ENCODE measurements at places on chromosomes 12 and 14.

GRCh38 chr12:6432991-6433390 is 11.8 kb upstream of the CD27 start:
- DNase-seq: no peak

GRCh38 chr12:15218794-15219193 is 2.4 kb downstream of the RERG start:
- DNase-seq: no peak

DNA sequence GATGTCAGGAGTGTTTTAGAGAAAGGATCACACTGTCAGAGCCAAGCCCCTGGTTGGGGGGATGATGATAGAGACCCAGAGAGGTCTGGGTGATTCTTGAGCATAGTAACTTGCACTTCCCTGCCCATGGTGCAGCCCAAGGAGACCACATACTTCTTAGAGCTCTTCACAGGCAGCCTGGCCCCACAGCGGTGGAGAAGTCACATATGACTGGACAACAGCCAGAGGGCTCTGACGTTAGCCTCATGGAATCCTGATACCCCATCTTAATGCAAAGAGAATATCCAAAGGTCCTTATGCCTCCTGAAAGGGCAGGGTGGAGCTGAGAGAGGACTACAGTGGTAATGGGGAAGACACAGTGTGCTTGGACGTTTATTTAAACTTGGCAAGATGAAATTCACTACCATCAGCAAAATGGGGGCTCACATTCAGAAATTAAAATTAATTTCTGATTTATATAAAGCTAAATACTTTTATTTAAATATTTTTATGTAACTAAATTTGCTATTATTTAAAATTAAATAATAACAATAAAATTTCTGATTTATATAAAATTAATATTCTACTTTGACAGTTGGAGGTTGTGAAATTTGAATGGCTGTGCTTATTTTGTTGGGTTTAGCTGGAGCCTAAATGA is 131.3 kb downstream of the KTN1 start:
- DNase-seq: no peak

DNA sequence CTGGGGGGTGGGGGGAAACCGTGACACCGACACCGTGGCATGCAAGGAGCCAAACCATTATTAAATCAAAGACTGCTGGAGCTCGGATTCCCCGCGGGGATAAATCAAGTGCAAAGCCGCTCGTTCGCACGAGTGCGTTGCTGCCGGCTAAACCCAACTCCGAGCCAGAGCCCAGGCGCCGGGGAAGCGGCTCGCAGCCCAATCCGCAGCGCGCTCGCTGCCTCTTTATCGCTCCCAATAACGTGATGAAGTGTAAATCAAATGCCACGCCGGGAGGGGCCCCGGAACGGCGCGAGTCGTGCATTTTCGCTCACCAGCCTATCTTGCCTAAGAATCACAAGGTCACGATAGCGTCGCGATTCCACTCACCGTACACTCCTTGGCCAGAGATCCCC is 1.3 kb downstream of the MDGA2 start:
- DNase-seq: no peak

DNA sequence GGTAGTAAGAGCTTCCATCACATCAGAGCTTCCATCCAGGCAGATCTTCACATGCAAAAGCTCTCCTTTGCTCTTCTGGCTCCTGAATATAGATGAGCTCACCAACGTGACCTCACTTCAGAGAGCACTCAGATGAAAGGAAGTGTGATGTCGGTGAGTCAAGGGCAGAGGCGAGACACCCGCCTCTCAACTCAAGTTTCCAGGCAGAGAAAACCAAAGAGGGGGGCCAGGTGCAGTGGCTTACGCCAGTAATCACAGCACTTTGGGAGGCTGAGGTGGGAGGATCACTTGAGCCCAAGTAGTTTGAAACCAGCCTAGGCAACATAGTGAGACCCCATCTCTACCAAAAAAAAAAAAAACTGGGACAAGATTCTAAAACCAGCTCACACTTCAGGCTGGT is 126.9 kb downstream of the DUSP6 start:
- DNase-seq: peak; percentile 77

GRCh38 chr12:34400411-34400881 is 378.1 kb downstream of the ALG10 start:
- no peak for DNase-seq

DNA sequence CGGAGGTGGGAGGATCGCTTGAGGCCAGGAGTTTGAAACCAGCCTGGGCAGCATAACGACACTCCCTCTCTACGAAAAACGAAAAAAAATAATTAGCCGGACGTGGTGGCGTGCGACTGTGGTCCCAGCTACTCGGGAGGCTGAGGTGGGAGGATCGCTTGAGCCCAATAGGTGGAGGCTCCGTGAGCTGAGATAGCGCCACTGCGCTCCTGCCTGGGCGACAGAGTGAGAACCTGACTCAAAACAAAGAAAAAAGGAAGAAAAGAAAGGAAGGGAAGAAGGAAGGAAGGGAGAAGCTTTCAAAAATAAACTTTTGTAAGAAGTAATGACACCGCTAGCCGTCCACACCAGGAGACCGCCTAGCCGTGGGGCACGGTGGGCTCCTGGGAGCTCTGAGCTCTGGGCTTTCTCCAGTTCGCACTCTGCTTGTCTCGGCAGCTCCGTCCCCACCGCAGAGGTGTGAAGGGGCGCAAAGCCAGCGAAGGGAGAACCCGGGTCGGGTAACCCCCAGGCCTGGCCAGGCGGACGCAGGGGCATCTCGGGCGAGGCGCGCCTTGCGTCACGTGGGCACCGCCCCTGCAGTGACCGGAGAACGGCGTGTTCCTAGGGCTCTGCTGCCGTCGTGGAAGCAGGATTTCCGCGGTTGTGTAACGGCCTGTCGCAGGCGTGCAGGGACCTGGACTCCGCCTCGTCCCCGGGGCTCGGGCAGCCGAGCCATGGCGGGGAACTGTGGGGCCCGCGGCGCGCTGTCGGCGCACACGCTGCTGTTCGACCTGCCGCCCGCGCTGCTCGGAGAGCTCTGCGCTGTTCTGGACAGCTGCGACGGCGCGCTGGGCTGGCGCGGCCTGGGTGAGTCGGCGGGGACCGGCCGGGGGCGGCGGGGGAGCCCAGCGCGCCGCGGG is at the start of gene IRAK3:
TSS of gene IRAK3 (plus strand) at position 631 of the 902 bp plus-strand sequence. CDS start at position 717, 86 bp downstream.
- no peak for DNase-seq

DNA sequence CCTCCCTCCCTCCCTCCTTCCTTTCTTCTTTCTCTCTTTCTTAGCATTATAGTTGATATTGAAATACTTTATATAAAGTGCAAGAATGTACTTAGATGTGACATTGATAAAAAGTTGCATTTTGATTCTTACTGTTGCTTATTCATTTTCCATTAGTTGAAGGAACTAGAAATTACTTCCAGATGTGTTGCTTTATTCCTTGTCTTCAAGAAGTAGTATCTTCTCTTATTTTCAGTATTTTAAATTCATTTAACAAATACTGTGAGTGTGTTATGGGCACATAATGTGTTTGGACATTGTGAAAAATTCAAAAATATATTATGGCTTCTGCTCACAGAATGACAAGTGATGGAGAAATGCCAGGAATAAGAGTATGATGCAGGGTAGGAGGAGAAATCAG is 45.6 kb downstream of the TRMT5 start:
- DNase-seq: no peak

- DNase-seq: no peak
These were observed 215.9 kb downstream of the CHST11 start for GRCh38 chr12:104672501-104673265.

Measured in stimulated activated CD4-positive, alpha-beta T cell treated with anti-CD3 and anti-CD28 coated beads, Interleukin-15, amount 100 ng/mL, for 48 hours (primary cell).